Mesenteric fat pad (tissue), 1 donor: ENCODE measurements at places on chromosomes 11 and 22. TPM values are rescaled to one million over a fixed set of nuclear protein-coding genes. Genes with fewer than 3 reads are reported as not detected.

Gene TRPC6
- 2.6 TPM for total RNA-seq

Gene SLC1A2
- total RNA-seq, result 1.3 TPM

Gene WBP2NL
- 0.61 TPM for total RNA-seq

Gene PHOX2A
- total RNA-seq, result not detected

Gene OR4B1
- total RNA-seq, result not detected

Gene C1QTNF4
- total RNA-seq, result 1.1 TPM

Gene NNMT
- 1,405 TPM for total RNA-seq
